Activated CD4-positive, alpha-beta memory T cell treated with anti-CD3 and anti-CD28 coated beads, Interleukin-2, amount 10 ng/mL, durations not matched to agents 7 days and 5 days (primary cell): ENCODE measurements at places on chromosomes 5 and 9. TPM values are rescaled to one million over a fixed set of nuclear protein-coding genes. Genes with fewer than 3 reads are reported as not detected.

The CCL27 gene
- total RNA-seq, result not detected

The CDC20B gene
- 0.13 TPM for total RNA-seq

The NELFB gene
- 59.6 TPM for total RNA-seq

The ENTREP1 gene
- total RNA-seq, result not detected

The TOR4A gene
- total RNA-seq, result 23.2 TPM

The GABRA6 gene
- not detected for total RNA-seq

The MIER3 gene
- 26.0 TPM for total RNA-seq

The ZFP37 gene
- 0.81 TPM for total RNA-seq

The DND1 gene
- total RNA-seq, result 2.2 TPM

The PTGES gene
- total RNA-seq, result not detected

The BTNL3 gene
- not detected for total RNA-seq

The LHX3 gene
- 0.08 TPM for total RNA-seq

The FANCC gene
- total RNA-seq, result 12.3 TPM

The PCDHGB1 gene
- not detected for total RNA-seq

The CNTLN gene
- 0.25 TPM for total RNA-seq

The FLT4 gene
- total RNA-seq, result 0.38 TPM

The BARHL1 gene
- total RNA-seq, result not detected

The SLC34A1 gene
- total RNA-seq, result 1.5 TPM

The ENG gene
- 14.1 TPM for total RNA-seq

The ARL10 gene
- total RNA-seq, result 6.5 TPM

The GALNT12 gene
- 2.2 TPM for total RNA-seq

The SLC36A2 gene
- not detected for total RNA-seq

The THBS4 gene
- 2.2 TPM for total RNA-seq

The SPATA9 gene
- not detected for total RNA-seq

The CD274 gene
- 12.4 TPM for total RNA-seq

The SLC4A9 gene
- 0.78 TPM for total RNA-seq

The TLN1 gene
- total RNA-seq, result 354 TPM

The ANKRD34B gene
- not detected for total RNA-seq

The SURF6 gene
- 10.9 TPM for total RNA-seq

The IPO11 gene
- 23.8 TPM for total RNA-seq

The PCDHGA9 gene
- not detected for total RNA-seq

The SRD5A1 gene
- total RNA-seq, result 10.2 TPM

The NUTM2G gene
- not detected for total RNA-seq

The FCN2 gene
- total RNA-seq, result not detected

The FUT7 gene
- 10.4 TPM for total RNA-seq

The KCNMB1 gene
- not detected for total RNA-seq

The PCDHGA3 gene
- not detected for total RNA-seq

The GRIA1 gene
- total RNA-seq, result not detected

The IL33 gene
- not detected for total RNA-seq

The GGTA1 gene
- not detected for total RNA-seq

The MARCHF11 gene
- total RNA-seq, result not detected

The SLC46A2 gene
- total RNA-seq, result not detected

The RLN1 gene
- total RNA-seq, result 2.2 TPM

The C5orf52 gene
- not detected for total RNA-seq

The GABRA1 gene
- not detected for total RNA-seq

The ANKRD55 gene
- total RNA-seq, result 3.7 TPM
